ENCODE measurements at places on chromosomes 4 and X. TPM values are rescaled to one million over a fixed set of nuclear protein-coding genes. Genes with fewer than 3 reads are reported as not detected.

DNA sequence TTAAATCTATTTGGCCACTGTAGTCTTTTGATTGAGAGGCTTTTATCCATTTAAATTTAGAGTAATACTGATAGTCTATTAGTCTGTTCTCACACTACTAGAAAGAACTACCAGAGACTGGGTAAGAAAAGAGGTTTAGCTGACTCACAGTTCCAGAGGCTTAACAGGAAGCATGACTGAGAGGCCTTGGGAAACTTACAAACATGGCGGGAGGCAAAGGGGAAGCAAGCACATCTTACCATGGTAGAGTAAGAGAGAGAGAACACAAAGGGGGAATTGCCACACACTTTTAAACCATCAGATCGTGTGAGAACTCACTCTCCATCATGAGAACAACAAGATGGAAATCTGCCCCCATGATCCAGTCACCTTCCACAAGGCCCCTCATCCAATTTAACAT is 410.9 kb downstream of the PDGFC start:
- no peak for DNase-seq
- H3K4me1 ChIP-seq = no peaks in the 10 kb centered on the region
- no peaks in the 10 kb centered on the region for H3K36me3 ChIP-seq
- no peaks in the 10 kb centered on the region for H3K27me3 ChIP-seq
- H3K27ac ChIP-seq = no peak overlapping the region

GRCh38 chr4:156252358-156252921 is 298.8 kb upstream of the CTSO start:
- no peaks in the 10 kb centered on the region for H3K36me3 ChIP-seq
- no peaks in the 10 kb centered on the region for H3K4me1 ChIP-seq
- no peaks in the 10 kb centered on the region for H3K27me3 ChIP-seq

DNA sequence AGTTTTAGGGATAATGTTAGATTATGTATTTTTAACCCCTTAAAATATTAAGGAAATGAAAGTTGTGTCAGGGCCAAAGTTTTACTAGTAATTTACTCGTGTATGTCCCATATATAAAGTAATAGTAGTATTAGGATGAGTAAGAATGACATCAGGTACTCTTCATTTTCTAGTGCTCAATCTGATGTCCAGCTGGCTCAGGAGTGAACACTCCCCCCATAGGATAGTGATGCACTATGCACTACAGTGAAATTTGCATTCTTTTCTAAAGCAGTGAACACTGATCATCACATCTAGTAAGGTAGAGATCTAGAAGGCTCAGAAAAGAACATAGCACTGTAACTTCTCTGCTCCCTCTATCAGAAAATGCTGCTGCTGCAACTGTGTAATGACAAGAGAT is 409.7 kb downstream of the GLUD2 start:
- no peak overlapping the region for H3K27ac ChIP-seq
- DNase-seq = no peak
- no peaks in the 10 kb centered on the region for H3K4me1 ChIP-seq
- no peaks in the 10 kb centered on the region for H3K36me3 ChIP-seq
- no peak overlapping the region for H3K4me3 ChIP-seq
- no peaks in the 10 kb centered on the region for H3K27me3 ChIP-seq

- DNase-seq = no peak
- no peaks in the 10 kb centered on the region for H3K27me3 ChIP-seq
- no peaks in the 10 kb centered on the region for H3K36me3 ChIP-seq
- no peak overlapping the region for H3K4me3 ChIP-seq
- no peak overlapping the region for H3K27ac ChIP-seq
These were observed 5.9 kb upstream of the PLA2G12A start for GRCh38 chr4:109735566-109736365.

DNA sequence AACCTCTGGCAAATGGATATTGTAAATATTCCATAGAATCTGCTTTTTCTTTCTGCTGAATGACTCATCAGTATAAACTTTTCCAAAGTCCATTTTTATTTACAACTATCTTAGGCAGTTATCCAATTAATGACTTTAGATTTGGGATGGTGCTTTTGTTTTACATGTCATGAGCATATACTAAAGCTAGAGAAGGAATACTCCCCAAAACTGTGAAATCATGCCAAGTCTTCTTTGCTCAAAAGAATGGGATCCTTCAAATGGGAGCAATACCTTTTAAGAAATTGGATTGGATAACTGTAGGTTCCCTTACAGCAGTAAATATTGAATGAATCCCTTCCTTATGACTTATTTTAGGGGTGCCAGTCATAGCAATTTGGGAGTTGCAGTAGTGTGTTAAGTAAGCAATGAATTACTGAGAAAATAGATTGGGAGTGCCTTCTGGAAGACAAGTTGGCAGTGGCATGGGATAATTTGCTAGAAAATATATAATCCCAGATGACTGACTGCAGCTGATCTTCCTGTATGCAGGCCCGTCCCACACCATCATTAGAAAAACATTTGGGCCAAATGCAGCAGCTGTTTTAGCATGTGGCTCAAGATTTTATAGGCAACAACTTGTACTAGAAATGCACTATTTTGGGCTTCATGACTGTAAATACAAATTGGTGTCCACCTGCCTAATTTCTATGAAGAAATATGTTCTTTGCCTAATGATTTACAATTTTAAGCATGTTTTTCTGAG is 2.8 kb downstream of the TMPRSS11D start:
- H3K27ac ChIP-seq = peak overlapping the region; percentile 63
- H3K4me3 ChIP-seq = peak overlapping the region; percentile 25
- peaks cover 34% of the 10 kb centered on the region for H3K4me1 ChIP-seq
- H3K36me3 ChIP-seq = no peaks in the 10 kb centered on the region
- no peaks in the 10 kb centered on the region for H3K27me3 ChIP-seq

DNA sequence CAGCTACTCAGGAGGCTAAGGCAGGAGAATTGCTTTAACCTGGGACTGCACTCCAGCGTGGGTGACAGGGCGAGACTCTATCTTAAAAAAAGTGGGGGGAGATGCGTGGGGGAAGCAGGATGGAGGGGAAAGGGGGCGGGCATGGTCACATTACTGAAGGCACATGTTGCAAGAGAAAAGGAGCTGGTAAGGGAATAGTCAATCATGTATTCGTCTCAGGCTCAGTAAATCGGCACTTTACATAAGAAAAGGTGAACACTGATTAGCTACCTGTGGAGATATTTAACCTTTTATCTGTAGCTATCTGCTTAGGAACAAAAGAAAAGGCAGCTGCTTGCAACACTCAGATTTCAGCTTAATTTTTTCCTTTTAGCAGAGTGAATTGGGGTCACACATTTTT is 132.5 kb downstream of the PLS3 start:
- no peak overlapping the region for H3K27ac ChIP-seq
- H3K27me3 ChIP-seq = no peaks in the 10 kb centered on the region
- no peak for DNase-seq
- H3K4me3 ChIP-seq = no peak overlapping the region
- H3K4me1 ChIP-seq = no peaks in the 10 kb centered on the region

DNA sequence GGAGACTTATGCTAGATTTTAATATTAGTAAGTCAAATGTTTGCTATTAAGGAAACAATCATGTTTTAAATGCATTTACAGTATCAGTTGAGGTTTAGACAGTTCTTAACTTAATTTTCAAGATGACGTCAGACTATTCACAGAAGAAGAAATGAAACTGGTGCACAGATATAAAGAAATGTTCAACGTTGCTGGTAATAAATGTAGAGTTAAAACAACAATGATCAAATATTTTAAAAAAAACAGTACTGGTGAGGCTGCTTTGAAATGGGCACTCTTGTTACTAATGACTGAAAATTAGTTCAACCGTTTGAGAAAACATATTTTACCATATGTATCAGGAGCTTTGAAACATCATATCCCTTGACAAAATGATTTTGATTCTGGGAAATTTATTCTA is 44.2 kb downstream of the ABHD18 start:
- H3K36me3 ChIP-seq = peaks cover 71% of the 10 kb centered on the region
- no peaks in the 10 kb centered on the region for H3K27me3 ChIP-seq
- H3K27ac ChIP-seq = no peak overlapping the region

GRCh38 chr4:104462641-104463040 is 32.1 kb downstream of the CXXC4 start:
- H3K4me3 ChIP-seq = no peak overlapping the region
- H3K27me3 ChIP-seq = no peaks in the 10 kb centered on the region
- DNase-seq = no peak
- no peak overlapping the region for H3K27ac ChIP-seq
- H3K36me3 ChIP-seq = no peaks in the 10 kb centered on the region

DNA sequence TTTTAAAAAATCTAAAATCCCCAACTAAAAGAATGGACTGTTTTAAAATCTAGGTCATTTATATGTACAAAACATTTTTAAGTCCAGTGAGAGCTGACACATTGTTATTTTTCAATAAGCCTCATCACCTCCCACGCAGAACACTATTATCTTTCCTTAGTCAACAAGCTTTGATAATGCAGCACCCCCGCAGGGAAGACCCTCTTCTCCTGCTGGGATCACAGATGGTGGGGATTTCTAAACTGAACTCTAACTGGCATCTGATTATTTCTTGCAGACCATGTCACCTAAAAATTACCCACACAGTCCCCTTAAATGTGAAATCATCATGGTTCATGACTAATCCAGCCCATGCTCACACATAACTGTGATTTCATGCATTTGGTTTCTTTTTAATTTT is 11.6 kb downstream of the SYTL4 start:
- no peak for DNase-seq
- no peak overlapping the region for H3K4me3 ChIP-seq
- no peaks in the 10 kb centered on the region for H3K4me1 ChIP-seq
- H3K36me3 ChIP-seq = no peaks in the 10 kb centered on the region
- no peaks in the 10 kb centered on the region for H3K27me3 ChIP-seq
- H3K27ac ChIP-seq = no peak overlapping the region

DNA sequence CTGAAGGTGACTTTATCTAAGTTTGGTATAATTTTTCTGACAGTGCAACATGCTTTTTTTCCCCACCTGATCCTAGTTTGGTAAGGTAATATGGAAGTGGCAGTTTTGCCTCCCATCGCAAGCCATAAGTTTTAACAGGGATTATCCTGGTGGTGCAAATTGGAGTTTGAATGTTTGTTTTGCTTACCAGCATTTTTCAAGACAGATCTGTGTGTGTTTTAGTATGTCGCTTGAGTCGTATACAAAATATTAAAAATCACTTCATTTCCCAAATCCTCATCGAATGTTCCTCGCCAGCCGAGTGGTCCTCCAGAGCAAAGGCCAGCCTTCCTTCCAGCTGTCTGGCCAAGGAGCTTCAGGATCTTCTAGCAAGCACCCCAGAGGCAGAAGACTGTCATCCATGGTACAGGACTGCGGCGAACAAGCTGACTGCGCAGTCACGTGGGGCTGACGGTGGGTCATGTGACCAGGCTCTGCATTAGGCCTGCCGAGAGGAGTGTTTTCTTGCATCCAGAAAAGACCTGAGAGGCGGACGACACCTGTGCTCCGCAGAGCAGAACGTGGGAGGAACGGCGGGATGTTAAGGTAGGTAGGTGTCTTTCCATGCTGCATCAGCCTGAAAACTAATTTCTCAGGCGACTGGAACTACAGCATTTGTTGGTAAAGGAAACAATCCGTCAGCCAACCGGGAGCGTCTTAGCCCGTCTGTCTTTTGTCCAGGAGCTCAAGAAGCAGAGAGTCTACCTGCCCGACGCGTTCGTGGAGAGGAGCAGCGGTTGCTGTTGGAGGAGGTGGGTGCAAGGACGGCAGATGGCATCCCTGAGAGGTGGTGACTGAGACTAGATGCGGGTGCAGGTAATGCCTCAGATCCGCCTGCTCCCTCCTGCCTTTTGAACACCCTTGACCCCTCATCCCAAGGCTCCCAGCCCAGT is at the start of gene GPRASP3:
TSS of gene GPRASP3 (plus strand) at position 507 of the 932 bp plus-strand sequence. CDS start 28,253 bp downstream, outside the sequence.
- DNase-seq = no peak
- no peaks in the 10 kb centered on the region for H3K27me3 ChIP-seq
- peak within 1 kb of the TSS; percentile 60 for H3K27ac ChIP-seq

DNA sequence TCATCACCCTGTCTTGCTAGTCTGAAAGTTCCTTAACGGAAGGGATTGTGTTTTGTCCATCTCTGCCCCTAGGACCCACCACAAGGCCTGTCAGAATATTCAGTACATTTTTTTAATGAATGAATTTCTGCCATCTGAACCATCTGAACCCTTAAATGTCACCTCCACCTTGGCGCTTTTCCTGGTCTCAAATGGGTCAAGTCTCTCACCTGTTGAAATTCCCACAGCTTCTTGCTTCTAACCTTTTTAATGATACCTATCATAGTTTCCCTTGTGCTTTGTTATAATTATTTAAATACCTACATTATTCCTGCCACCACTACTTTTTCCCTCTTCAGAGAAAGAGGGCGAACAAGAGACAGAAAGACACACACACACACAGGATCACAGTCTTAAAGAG is 48.0 kb downstream of the SHROOM4 start:
- no peak overlapping the region for H3K4me3 ChIP-seq
- DNase-seq = no peak
- no peaks in the 10 kb centered on the region for H3K27me3 ChIP-seq
- H3K36me3 ChIP-seq = no peaks in the 10 kb centered on the region

DNA sequence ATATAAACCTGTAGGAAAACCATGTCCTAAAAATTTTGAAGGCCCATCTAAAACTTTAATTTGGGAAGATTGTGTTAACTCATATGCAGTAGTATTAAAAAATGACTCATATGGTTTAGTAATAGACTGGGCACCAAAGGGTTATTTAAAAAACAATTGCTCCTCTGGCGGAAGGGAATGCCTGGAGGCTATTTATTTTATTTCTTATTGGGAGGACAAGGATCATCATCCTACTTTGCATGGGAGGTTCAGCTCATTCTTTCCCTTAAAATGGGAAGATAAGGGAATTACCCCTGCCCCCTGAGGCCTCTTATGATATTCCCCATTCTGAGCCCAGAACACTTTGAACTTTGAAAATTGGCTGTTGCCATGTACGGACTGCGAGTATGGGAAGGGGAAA is 29.7 kb upstream of the MGST2 start:
- no peak for DNase-seq
- H3K4me1 ChIP-seq = no peaks in the 10 kb centered on the region
- H3K27me3 ChIP-seq = no peaks in the 10 kb centered on the region
- no peaks in the 10 kb centered on the region for H3K36me3 ChIP-seq

DNA sequence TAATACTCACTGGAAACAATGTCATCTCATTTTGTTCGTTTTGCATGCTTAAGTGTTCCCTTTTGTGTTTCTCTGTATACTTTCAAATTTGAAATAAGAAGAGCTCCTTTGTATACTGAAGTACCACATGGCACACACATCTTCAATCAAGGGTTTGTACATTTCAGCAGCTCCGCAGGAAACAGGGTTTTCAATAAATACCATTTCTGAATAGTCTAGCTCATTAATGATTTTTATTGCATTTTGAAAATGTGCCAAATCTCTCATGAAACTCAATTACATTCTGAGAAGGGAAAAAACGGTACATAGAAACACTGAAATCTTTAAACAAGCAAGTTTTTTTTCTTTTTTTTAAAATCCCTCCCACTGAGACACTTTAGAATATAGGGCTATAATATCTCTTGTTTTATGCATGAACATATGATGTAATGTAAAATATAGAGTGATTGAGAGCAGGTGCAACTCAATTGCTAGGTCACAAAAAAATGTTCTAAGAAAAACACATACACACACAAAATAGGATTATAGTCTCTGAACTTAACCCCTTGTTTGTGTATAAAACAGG is 914.2 kb upstream of the PCDH7 start:
- H3K4me3 ChIP-seq = no peak overlapping the region
- no peaks in the 10 kb centered on the region for H3K4me1 ChIP-seq
- H3K36me3 ChIP-seq = no peaks in the 10 kb centered on the region
- no peak for DNase-seq
- H3K27me3 ChIP-seq = no peaks in the 10 kb centered on the region

Gene TAB3
- total RNA-seq = 34.3 TPM

Gene RTL9
- total RNA-seq = not detected

Gene TMPRSS11A
- 153 TPM for total RNA-seq

Gene SLC10A6
- total RNA-seq = 14.7 TPM

Gene ADAMTS3
- total RNA-seq = 0.18 TPM

Gene TRO
- total RNA-seq = 5.1 TPM

Gene TLR7
- 1.8 TPM for total RNA-seq

Gene RNF128
- total RNA-seq = 13.3 TPM
